Left cardiac atrium (tissue), 4 donors: ENCODE measurements at places on chromosomes 12 and 14.
A peak's percentile ranks its signal among the peaks of the same experiment; 100 is the strongest.

DNA sequence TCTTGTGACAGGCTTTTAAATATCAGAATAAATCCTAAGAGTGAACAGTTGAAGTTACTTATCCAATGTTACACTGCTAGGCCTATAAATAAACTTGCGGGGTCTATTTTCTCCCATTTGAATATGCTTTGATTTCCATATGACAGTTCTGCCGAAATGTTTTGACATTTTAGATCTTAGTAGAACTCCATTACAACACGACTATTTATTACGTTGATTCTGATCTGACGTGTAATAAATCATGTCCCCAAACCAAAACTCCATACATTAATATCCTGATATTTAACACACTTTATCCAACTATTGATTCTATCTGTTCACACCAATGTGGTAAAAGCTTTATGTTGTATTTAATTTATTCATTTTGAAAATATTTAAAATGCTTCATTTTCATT lies 16.1 kb upstream of the NEMF start:
- DNase-seq = no peak

DNA sequence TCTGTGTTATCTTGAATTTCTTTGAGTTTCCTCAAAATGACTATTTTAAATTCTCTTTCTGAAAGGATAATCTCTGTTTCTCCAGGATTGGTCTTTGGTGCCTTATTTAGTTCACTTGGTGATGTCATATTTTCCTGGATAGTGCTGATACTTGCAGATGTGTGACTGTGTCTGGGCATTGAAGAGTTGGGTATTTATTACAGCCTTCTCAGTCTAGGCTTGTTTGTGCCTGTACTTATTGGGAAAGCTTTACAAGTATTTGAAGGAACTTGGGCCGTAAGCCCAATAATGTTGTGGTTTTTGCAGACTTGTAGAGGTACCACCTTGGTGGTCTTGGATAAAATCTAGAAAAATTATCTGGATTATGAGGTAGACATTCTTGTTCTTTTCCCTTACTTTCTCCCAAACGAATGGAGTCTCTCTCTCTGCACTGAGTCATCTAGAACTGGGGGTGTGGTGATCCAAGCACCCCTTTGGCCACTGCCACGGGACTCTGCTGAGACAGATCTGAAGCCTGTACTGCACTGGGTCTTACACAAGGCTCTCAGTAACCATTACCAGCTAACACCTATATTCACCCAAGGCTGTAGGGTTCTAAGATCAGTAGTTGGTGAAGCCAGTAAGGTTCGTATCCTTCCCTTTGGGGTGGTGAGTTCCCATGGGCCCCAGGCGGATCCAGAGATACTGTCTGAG lies 703.7 kb upstream of the MGAT4C start:
- no peak for DNase-seq

DNA sequence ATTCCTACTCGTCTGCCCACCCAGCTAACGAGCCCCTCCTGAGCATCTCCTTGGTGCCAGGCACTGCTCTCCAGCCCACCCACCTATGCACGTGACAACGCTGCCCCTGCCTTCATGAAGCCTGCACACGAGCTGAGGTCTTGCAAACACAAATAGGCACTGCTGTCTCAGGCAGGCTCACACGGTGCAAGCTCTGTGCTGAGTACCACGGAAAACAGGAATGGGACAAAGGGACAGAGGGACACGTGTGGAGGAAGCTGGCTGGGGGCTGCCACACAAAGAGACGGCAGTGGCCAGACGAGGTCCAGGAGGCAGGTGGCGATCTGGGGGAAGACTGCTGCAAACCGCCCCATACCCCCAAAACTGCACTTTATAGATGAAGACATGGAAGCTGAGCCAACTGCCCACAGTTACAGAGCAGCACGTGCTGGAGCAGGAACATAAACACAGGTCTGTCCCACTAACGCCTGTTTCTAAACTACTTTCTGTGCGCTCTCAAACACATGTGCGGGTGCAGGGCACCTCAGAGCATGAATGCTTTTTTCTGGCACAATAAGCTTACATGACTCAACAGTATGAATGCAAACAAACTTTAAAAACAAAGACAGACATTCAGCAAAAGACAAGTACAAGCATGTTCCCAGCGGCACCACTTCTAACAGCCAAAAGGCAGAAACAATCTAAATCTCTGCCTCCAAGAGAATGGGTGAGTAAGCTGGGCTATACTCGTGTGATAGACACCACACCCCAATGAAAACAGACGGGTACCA lies 64.5 kb downstream of the AMN start:
- DNase-seq = no peak

DNA sequence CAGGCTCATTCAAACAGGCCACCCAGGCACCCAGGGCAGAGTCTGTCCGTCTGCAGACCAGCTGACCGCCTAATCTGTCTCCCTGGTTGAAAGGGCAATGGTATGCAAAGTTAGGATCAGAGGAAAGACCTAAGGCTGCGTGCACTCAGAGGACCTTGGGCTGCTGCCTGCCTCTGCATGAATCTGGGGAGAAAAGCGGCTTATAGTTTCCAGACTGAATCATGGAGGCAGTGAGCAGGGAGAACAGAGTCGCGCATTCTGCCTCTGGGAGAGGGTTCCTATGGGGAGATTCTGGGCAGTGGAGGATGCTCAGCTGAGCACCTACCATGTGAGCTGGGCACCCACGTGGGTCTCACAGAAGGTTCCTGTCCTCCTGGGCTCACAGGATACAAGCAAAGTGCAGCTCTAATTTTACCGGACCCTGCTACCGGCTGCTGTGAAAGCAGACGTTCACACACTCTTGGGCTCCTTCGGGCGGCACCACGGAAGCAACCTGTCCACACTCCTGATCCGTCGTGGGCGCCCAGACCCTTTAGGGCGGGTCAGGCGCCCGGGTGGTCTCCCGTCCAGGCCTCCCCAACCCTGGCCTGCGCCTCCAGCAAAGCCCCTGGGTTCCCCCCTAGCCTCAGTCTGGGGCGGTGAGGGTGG lies 772 bp downstream of the SCARB1 start:
- DNase-seq = no peak

GRCh38 chr12:110112335-110112660 lies 11.9 kb upstream of the IFT81 start:
- no peak for DNase-seq

GRCh38 chr14:91919814-91920213 lies 27.7 kb downstream of the FBLN5 start:
- peak; percentile 49 for DNase-seq

- DNase-seq = no peak
Measured at GRCh38 chr14:58479975-58480374, 52.5 kb downstream of the KIAA0586 start.

DNA sequence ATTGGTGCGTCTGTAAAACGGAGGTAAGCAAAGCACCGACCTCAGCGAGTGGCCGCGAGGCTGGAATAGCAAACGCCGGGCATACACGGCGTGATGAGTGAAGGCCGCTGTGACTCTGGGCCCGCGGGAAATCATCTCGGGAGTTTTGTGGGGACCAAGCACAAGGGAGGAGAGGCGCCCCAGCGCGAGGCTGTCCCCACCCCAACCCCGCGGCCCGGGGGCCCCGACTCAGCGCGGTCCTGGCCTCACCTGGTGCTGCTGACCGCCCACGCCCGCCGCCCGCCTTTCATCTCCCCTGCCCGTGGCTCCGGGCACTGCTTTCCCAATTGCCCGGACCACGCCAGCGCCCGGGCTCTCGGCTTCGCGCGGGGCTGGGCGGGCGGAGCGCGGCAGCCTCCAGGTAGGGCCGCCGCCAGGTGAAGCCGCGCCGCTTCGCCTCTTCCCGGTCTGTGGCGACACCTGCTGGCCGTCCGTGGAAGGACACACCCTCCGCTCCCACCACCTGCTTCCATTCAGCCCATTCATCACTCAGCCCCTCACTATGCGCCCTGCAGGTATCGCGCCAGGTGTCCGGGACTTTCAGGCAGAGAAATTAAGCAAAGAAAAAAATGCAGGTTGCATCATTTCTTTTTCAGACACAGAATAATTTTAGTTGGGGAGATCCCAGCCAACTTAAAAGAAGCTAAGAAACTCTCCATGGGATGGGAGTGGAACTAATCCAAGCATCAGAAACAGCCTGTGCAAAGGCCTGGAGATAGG lies 360.4 kb downstream of the MED13L start:
- DNase-seq = peak; percentile 50

GRCh38 chr14:37142835-37143401 lies 29.5 kb downstream of the SLC25A21 start:
- no peak for DNase-seq

GRCh38 chr14:65517635-65518542 lies 105.4 kb downstream of the FUT8 start:
- DNase-seq = no peak

GRCh38 chr14:90460136-90460535 lies 63.3 kb downstream of the CALM1 start:
- no peak for DNase-seq

- DNase-seq = no peak
Measured at GRCh38 chr14:76984787-76985375, 43.6 kb downstream of the IRF2BPL start.

DNA sequence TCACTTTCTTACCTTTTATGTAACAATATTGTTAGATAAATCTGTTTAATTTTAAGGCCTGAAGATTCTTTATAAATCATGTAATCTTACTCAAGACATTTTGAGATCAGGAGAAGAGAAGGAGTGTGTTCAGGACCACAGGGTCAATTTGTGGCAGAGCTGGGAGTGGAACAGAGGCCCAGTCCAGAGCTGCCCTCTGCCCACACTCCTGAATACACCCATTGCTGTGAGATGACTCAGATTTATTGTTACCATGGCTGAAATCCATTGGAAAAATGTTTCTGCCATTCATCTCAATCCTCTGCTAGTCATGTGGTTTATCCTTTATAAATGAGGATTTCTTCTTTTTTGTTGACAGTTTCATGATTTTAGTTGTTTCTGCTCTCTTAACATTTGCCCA lies 100.5 kb upstream of the STXBP6 start:
- no peak for DNase-seq

DNA sequence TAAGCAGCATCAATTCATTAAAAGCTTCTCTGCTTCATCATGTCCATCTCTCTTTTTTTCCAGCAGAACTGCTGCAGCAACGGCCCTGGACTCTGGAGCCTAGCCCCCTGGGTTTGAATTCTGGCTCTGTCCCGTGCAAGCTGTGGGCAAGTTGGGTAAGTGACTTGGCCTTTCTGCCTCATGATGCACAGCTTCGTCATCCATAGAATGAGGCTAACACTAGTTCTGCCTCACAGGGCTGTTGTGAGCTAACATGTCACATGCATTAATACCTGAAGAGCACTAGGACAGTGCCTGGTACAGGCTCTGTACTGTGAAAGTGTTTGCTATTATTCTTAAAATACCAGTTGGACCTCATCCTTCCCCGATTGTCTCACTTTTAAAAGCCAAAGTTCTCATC lies 4.2 kb downstream of the KRT82 start:
- DNase-seq = no peak

- no peak for DNase-seq
Measured at GRCh38 chr12:62098132-62098531, 162.1 kb upstream of the USP15 start.

- no peak for DNase-seq
Measured at GRCh38 chr14:103206023-103206481, 82.8 kb downstream of the TNFAIP2 start.

DNA sequence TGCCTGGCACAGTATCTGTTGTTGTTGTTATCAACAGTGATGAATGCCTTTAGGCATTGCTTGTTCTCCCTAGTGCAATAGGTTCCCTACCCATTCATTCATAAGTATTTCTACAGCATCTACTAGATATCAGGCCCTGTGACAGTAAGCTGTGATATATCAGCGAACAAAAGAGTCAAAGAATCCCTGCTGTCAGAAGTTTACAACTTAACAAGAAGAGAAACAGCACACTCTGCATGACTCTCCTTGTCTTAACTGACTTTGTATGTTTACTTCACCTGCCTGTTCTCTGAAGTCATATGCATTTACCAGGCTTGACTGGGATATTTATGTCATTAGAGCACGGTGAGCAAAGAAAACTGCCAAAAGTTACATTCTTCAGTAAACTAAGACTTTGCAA lies 452.2 kb upstream of the RPL10L start:
- DNase-seq = no peak

DNA sequence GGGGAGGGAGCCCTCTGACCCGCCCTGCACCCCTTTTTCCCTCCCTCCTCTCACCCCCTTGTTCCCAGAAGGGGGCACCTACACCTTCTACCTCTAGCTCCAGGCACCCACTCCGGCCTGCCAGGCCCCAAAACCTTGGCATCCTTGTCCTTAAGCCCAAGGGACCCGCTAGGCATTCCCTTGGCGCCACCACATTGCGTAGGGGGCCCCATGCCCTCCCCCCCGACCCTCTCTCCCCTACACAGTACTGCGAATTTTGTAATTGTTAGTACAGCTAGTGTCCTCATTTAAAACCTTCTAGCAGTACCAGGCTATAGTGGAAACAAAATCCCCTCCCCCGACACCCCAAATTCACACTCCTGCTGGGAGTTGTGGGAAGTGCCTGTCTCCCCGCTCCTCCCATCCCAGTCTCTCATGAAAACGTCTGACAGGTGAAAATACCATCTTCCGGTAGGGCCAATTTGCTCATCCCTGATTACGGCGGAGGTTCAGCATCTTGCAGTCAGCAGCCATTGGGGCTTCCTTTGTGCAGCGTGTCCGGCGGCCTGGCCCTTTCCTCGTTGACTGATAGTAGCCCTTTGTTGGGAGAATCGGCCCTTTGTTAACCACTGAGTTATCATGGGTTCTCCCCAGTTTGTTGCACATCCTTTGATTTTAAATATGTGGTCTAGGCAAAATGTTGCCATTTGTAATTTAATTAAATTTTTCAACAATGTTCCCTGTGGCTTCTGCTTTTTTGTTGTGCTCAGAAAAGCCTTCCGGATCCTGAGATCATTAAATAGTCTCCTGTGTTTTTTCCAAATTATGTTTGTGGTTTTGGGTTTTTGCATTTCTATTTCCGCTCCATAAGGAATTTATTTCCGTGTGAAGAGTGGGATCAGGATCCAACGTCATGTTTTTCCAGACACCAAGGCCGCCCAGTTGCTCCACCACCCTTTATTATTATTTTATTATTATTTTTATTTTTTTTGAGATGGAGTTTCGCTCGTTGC lies 7.9 kb upstream of the CEP170B start:
- no peak for DNase-seq

- no peak for DNase-seq
Measured at GRCh38 chr12:25818596-25819390, 139.7 kb upstream of the RASSF8 start.

GRCh38 chr12:116890330-116890729 lies 9.1 kb upstream of the HRK start:
- DNase-seq = no peak

DNA sequence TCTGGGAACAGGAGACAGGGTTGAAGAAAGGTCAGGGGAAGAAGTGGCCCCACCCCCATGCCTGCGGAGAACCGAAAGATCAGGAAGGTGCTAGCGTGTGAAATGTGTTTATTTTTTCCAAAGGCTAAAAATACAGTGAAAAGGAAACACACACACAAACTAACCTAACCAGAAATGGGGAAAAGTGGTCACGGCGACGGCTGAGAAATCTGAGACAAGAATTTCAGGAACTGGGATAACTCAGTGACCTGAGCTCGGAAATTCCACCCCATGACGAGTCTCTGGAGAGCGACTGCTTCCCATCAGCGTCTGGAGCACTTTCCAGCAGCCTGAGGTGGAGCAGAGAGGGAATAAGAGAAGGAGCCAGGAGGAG lies 16.6 kb upstream of the RND1 start:
- peak; percentile 58 for DNase-seq
